Activated T-cell treated with anti-CD3 and anti-CD28 coated beads for 24 hours (primary cell): ENCODE measurements at places on chromosomes 5 and 9.

DNA sequence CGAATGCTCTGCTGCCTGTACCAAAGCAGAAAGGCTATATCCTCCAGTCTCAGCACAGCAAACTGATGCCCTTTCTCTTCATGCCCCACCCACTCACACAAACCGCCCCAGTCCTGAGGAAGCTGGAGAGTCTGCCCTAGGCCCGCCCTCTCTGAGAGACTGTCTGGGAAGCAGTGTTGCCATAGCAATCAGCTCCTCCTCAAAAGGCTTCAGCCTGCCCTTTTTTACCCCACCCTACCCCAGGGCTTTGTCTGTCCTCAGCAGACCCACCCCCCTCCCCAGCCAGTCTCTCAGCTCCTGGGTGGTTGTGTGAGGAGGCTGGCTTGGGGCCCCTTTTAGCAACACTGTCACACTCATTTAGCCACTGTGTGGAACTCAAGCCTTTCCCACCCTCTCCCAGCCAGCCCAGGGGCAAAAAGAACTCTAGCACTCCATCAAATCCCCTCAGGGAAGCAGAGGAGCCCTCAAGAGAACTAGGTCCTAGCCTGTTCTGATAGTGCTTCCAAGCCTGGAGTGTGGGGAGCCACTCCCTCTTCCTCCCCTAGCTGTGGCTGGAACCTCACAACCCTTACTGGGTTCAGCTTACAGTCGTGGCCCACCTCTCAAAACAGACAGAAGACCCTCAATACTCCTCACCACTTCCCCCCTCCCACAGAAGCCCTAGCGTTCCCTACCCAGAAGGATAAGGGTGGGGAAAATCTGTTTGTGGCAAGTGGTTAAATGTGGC, 1.4 kb downstream of the ATOSB start:
- peak; percentile 54 for DNase-seq

DNA sequence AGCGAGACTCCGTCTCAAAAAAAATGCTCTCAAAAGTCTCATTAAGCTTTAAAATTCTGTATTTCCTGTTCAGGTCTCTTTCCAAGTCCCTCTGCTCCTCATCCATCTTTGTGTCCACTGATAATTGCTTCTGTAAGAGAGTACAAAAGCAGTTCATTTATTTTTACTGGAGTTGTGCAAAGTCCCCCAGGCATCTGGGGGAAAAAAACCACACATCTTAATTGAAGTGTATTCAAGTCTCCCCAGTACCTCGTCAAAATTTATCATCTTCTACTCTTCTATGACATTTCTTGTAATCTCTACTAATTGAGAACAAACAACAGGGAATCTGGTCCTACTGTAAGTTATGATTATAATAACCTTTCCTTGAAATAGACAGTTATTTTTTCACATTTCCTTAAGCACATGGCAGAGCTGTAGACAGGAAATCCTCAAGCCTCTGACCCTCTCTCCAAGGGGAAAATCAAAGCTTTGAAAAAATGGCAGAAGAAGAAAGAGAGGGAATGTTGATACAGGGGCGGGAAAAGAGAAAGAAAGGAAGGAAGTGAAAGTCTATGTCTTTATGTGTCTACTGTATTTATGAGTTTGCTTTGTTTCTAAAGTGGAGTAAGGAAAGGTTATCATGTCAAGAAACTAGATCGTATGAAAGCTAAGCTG, 51.5 kb downstream of the RAI14 start:
- DNase-seq: no peak

DNA sequence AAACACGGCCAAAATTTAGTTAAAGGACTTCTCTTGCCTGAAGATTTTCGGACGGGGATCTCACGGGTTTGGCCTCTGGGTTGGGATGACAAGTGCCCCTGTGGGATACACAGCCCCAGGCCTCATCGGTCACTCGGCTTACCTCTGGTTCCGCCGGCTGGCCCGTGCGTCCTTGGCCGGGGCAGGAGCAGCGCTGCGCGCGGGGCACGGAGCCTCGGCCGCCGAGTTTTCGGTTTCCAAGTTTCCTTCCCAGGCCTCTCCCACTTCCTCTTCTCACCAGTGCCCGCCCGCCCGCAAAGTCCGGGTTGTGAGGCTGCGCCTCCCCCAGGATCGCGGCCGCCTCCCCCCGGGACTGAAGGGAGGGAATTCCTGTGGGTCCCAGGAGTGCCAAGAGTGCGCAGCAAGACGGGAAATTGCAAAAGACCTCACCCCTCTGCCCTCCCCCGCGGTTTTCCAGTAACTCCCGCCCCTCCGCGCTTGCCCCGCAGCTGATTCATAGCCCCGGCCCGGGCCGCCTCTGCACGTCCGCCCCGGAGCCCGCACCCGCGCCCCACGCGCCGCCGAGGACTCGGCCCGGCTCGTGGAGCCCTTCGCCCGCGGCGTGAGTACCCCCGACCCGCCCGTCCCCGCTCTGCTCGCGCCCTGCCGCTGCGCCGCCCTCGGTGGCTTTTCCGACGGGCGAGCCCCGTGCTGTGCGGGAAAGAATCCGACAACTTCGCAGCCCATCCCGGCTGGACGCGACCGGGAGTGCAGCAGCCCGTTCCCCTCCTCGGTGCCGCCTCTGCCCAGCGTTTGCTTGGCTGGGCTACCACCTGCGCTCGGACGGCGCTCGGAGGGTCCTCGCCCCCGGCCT, at the start of gene OSMR:
Gene OSMR (plus strand): TSS at position 487 of the 853 bp plus-strand sequence. CDS start 23,033 bp downstream, outside the sequence.
- DNase-seq: no peak

DNA sequence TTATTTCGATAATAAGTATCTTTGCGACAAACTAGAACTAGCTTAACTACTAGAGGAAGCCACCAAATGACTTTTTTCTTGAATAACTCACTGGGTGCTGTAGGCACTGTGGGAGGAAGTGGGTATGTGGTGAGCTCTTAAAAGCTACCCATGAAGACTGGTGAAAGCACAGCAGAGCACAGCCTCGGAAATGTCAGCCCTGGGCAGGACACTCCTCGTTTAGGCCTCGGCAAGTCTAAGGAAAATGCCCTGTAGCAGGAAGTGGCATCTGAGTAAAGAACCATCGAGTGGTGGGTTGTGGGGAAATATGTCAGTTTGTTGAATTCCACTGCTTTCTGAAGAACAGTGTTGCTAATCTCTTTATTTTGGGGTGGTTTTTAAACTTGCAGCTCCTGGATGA, 44.0 kb upstream of the NCS1 start:
- DNase-seq: peak; percentile 58

GRCh38 chr9:114086009-114086408, 7.9 kb upstream of the AMBP start:
- no peak for DNase-seq

DNA sequence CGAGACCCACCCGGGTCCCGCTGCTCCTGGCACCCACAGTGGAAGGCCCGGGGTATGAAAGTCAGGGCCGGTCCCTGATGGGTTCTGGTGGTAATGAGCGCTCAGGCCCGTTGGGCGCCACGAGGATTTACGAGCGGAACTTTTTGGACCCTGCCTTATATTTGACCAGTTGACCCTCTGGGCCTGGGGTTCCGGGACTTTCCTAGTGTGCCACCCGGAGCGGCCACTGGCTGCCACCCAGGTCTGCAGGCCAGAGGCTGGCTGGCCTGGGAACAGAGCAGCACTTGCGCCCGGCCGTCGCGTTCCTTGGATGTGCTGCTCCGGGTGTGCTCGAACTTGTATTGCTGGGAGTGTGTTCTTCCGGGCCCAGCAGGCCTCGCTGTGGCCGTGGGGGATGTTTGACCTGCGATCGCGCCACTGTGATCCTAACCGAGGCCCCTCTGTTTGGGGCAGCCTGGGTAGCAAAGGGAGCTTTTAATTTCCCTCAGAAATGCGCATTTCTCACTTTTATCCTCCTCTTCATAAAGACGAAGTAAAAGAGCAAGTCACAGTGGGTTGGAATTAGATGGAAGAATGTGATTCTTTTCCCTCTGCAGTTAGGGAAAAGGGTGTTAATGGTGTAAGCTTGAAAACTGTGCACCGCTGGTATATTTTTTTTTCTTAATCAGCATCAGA, 1.2 kb downstream of the F2RL1 start:
- DNase-seq: no peak

DNA sequence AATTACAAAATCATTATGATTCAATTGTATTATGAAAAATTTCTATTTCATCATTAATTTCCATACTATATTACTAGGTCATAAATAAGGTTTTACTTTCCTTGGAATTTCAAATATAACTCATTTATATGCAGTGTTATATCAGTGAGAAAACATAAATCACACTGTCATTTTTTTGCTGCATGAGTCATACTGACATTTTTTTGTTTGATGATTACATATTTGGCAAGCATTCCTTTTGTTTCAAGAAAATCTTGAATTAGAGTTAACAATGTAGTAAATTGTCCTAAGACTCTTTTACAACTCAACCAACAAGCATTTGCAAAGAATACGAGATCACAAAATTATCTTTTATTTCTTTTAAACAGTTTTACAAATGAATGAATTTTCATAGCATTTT, 298.4 kb upstream of the SEMA6A start:
- no peak for DNase-seq

GRCh38 chr9:78005231-78006002, 26.2 kb downstream of the GNAQ start:
- no peak for DNase-seq

GRCh38 chr9:133995012-133995896, 3.1 kb upstream of the VAV2 start:
- DNase-seq: no peak

- no peak for DNase-seq
Observed at GRCh38 chr5:131635684-131636572, 899 bp upstream of the RAPGEF6 start.

DNA sequence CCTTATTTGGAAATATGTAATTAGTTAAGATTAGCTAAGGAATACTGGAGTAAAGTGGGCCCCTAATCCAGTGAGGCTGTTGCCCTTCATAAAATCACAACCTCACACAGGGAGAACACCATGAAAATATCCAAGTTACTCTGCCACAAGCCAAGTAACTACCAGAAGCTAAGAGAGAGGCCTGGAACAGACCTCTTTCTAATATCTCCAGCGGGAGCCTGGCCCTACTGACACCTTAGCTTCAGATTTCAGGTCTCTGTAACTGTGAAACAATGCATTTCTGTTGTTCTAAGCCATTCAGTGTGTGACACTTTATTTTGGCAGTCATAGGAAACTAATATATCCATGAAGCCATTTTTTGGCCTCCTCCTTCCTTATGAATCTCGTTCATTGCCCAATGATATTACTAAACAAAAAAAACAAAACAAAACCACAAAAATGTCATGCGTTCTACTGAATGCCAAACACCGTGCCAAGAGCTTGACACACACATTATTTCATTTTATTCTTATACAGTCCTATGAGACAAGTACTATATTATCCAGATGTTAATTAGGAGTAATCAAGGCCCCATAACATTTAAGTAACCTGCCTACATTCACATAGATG, 699.0 kb downstream of the MAT2B start:
- no peak for DNase-seq

DNA sequence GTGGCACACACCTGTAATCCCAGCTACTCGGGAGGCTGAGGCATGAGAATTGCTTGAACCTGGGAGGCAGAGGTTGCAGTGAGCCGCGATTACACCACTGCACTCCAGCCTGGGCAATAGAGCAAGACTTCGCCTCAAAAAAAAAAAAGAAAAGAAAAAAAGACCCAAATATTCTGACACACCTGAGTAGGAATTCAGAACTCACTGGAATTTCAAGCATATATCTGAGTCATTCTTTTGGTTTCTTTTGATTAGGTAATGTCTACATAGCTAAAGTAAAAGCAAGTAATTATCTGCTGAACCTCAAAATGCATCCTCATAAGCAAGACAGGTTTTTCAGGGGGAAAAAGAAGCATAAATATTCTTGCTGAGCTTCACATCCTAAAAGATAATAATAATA, 35.9 kb downstream of the ANKRD31 start:
- no peak for DNase-seq
